ENCODE measurements at places on chromosomes 11 and 22.

DNA sequence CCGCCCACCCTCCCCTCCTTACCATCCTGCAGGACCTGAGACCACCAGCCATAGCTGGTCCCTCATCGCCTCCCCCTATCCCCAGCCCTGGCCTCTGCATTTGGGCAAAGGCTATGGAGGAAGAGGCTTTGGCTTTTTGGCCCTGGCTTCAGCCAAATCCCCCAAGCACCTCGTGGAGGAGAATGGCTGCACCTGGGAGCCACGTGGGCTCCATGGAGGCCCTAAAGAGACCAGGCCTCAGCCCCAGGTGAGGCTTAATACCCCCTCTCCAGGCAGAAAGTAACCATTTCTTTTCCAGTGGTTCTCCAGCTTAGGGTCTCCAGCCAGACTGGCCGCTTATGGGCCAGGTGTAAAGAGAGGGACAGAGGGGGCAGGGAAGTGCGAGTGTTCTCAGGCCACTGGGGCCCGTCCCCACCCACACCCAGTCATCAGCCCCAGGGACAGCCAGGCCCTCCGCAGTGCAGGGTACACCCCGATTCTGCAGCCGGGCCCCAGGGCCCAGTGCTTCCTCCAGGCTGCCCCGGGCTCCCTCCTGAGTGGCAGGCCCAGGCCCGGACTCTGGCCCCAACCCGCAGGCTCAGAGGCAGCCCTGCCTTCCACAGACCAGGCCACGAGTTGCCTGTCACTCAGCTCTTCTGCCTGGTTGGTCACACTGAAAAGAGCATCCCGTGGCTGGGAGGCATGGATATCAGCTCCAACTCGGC lies 26.4 kb downstream of the CDKN1C start:
- no peak for DNase-seq

DNA sequence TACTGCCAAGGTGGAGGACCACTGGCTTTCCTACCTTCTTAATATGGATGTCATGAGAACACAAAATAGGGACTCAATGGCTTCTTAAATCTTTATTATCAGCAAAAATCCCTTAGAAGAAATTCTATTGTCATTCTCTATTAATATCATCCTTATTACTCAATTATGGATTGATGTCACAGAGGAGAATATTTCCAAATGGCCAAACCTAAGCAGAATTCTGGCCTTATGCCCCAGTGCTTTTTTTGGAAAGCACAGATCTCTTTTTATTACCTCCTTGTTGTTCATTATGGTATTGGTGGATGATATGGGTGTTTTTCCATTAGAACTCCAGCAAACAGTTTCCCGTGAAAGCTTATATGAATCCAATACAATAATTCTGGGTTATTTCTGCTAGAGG lies 9.9 kb downstream of the CRTAM start:
- DNase-seq: no peak

GRCh38 chr11:128711136-128711535 lies 17.3 kb downstream of the FLI1 start:
- DNase-seq: no peak

GRCh38 chr11:74937696-74938475 lies 11.0 kb downstream of the XRRA1 start:
- DNase-seq: no peak

DNA sequence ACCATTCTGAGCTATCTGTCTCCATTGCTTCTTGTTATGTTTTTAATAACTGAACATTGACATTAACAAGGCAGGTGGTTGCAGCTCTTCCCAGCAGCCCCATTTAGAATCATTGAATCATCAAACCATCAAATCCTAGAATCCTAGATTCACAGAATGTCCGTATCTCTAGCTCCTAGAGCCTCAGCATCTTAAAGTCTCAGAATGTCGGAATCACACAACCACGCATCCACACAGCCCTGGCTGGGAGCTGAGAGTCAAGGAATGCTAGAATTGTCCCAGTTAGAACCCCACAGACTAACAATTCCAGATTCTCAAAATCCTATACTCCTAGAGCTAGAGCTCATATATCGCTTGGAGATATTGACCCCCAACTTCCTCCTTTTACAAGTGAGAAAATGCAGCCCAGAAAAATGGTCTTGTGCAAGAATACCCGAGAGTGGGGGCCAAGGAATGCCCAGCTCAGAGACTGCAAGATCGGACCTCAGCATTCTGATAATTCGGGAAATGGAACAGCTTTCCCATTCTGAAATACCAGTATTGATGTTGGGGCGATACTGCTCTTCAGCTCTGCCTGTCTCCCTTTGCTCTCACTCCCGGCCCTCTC lies 38.8 kb downstream of the PDE2A start:
- no peak for DNase-seq

GRCh38 chr22:42366806-42367581 lies 65.2 kb downstream of the NFAM1 start:
- no peak for DNase-seq

DNA sequence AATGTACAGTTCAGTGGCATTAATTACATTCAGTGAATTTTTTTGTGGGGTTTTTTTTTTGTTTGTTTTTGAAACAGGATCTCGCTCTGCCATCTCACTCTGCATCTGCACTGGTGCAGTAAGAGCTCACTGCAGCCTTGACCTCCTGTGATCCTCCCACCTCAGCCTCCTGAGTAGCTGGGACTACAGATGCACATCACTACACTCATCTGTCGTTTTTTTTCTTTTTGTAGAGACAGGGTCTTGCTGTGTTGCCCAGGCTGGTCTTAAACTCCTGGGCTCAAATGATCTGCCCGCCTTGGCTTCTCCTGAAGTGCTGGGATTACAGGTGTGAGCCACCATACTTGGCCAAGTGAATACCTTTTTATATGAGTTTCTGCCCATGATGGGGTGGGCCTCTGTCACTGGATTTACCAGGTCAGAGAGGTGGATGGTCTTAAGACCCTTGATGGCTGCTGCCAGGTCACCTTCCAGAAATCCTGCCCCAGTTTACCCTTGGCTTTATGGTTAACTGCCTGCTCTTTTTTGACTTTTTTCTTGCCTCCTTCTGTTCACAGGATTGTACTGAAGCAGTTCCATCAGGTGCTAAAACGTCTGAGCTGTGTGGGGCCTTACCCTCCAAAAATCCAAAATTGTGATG lies 22.6 kb downstream of the BCR start:
- no peak for DNase-seq

- no peak for DNase-seq
These were observed 367.9 kb downstream of the MN1 start for GRCh38 chr22:27433585-27434190.

DNA sequence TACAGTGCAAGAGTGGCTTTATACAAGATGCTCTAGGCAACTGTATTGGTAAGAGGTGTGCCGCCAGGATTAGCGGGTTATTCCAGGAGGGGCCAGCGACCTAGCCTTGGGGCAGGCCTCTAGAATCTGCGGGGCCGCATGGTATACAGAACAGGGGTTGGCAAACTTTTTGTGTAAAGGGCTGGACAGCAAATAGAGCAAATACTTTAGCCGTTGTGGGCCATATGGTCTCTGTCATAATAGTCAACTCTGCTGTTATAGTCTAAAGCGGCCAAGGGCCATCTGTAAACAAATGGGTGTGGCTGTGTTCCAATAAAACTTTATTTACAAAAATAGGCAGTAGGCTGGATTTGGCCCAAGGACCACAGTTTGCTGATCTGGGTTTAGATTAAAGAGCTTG lies 32.6 kb downstream of the FBLN1 start:
- DNase-seq: no peak

DNA sequence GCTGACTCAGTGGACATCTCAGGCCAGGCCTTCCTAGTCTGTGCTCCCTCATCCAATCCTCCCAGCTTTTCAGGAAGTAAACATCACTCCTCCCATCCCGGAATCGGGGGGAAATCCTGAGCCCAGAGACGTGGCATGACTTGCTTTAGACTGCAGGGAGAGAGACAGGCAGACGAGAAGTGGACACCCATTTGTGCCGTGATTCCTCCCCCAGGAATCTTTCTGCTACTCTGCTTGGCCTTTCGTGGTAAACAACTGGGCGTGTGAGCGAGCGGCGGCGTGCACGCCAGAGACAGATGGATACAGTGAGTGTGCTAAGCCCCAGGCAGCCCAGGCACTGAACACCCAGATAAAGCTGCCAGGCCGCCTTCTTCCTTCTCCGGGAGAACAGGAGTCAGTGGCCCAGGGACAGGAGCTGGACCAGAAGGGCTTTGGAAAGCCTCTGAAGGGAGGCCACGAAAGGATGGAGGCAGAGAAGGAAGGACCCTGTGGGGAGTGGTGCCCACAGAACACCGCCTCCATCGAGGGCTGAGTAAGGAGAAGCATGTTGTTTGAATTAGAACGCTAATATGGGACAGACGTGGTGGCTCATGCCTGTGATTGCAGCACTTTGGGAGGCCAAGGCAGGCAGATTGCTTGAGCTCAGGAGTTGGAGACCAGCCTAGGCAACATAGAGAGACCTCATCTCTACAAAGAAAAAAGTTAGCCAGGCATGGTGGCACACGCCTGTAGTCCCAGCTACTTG lies 53.0 kb upstream of the PRR5 start:
- no peak for DNase-seq

DNA sequence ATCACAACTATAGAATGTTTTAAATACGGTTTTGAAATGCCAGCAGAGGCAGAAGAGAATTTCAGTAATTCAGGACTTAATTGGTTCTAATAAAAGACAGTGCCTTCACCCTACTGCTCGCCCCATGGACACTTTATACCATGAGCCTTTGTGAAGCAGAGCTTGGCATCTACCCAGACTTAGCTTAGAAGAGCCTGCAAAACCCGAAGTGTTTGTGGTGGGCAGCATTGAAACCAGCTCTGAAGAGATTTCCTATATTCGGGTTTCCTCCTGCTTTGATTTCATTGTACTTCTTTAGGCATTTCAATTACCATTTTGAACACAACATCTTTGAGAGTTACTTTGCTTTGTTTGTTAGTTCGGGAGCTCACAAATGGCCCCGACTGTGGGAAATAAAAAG lies 185.1 kb upstream of the MTNR1B start:
- no peak for DNase-seq

DNA sequence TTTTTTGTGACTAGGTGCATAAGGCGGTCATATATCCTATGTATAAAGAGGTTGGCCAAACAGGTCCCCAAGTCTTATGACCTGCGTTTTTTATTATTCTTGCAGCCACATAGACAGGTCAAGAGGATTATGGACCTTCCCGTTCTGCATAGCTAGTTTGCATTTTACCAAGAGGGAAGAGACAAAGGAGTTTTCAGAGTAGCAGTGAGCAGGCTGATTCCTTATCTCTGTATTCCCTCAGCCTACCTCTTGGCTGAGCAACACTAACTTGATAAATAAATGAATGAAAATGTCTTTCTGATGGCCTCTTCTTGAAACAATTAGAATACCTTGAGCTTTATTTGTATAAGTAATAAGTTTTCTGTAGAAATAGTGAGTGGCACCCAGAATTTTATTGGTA lies 180.5 kb downstream of the WNT11 start:
- DNase-seq: no peak

DNA sequence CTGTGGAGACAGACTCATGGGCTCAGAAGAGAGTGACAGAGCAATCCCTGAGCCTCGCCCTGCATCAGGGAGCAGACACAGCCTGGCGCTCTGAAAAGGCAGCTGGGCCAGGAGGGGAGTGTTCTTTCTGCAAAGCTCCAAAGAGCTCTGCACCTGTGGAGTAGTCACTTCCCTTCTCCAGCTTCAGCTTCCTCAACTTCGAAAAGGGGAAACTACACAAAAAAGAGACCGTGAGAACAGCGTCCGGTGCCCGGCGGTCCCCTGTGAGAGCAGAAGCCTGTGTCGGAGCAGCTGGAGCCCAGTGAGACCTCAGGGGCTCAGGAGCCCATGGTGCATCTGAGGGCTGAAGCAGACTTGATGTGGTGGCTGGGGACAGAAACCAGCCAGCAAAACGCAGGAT lies 35.1 kb downstream of the TP53I11 start:
- no peak for DNase-seq

- DNase-seq: no peak
These were observed 955.7 kb downstream of the DLG2 start for GRCh38 chr11:84671325-84671999.

GRCh38 chr11:121310908-121311307 lies 18.3 kb downstream of the SC5D start:
- DNase-seq: no peak
